Stomach (tissue), 19 donors: ENCODE measurements at places on chromosomes 12 and 14.

DNA sequence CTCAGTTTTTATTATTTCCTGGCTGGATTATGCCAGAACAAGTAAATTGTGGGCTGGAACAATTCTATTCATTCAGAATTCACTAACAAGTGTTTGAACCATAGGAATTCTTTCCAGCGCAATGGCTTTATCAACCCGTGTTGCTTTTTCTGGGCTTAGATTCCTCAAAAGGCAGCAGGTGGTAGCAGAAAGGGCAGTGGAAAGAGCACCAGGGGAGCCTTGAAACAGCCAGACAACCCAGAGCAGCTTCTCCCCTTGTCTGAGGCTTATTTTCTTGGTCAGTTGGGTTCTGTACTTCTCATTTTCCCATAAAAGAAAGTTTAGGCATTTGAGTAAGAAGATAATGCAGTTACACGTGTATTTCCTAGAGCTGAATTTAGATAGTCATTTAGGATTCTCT, 130.7 kb downstream of the OTOGL start:
- no peaks in the 10 kb centered on the region for H3K4me1 ChIP-seq
- H3K36me3 ChIP-seq: no peaks in the 10 kb centered on the region
- no peak overlapping the region for H3K4me3 ChIP-seq
- no peaks in the 10 kb centered on the region for H3K27me3 ChIP-seq
- H3K27ac ChIP-seq: no peak overlapping the region

GRCh38 chr12:10171973-10172728, at the start of gene OLR1:
OLR1 (minus strand) TSS chr12:10172132; CDS start chr12:10172077, 55 bp downstream.
- no peaks in the 10 kb centered on the region for H3K27me3 ChIP-seq
- H3K27ac ChIP-seq: no peak within 1 kb of the TSS
- DNase-seq: no peak
- no peaks in the 10 kb centered on the region for H3K4me1 ChIP-seq
- no peaks in the 10 kb centered on the region for H3K36me3 ChIP-seq

- H3K27me3 ChIP-seq: no peaks in the 10 kb centered on the region
- H3K4me3 ChIP-seq: no peak overlapping the region
- H3K36me3 ChIP-seq: no peaks in the 10 kb centered on the region
- no peak overlapping the region for H3K27ac ChIP-seq
- DNase-seq: no peak
Measured at GRCh38 chr14:71753976-71754375, 178.3 kb upstream of the RGS6 start.

- no peak overlapping the region for H3K4me3 ChIP-seq
- no peak for DNase-seq
- H3K27me3 ChIP-seq: no peaks in the 10 kb centered on the region
- no peaks in the 10 kb centered on the region for H3K36me3 ChIP-seq
Measured at GRCh38 chr12:8465301-8465996, 9.7 kb downstream of the CLEC6A start.
